HT1080 (cell line): ENCODE measurements at places on chromosomes 2 and 18. TPM values are rescaled to one million over a fixed set of nuclear protein-coding genes. Genes with fewer than 3 reads are reported as not detected.

Gene MYL12A
- 521 and 591 TPM in 2 replicates for total RNA-seq

Gene PRKAG3
- not detected in 2 replicates for total RNA-seq

Gene RPRM
- not detected in 2 replicates for total RNA-seq

Gene SCG2
- total RNA-seq = 4.6 and 8.2 TPM in 2 replicates

Gene C18orf54
- 7.7 and 8.2 TPM in 2 replicates for total RNA-seq

Gene FAM110C
- total RNA-seq = 0.02 TPM in 1 of 2 replicates, not detected in the other

Gene KCNK3
- not detected in 2 replicates for total RNA-seq

Gene CASP10
- 1.5 and 2.0 TPM in 2 replicates for total RNA-seq

Gene GAD1
- 2.4 and 3.7 TPM in 2 replicates for total RNA-seq

Gene NOSTRIN
- not detected in 2 replicates for total RNA-seq

Gene OTOS
- total RNA-seq = not detected in 2 replicates

Gene PTPN4
- 12.9 and 13.3 TPM in 2 replicates for total RNA-seq

Gene SFTPB
- not detected in 2 replicates for total RNA-seq

Gene ANKRD29
- total RNA-seq = not detected in 2 replicates

Gene HMSD
- total RNA-seq = not detected in 2 replicates

Gene RGPD4
- not detected in 2 replicates for total RNA-seq

Gene SAG
- not detected in 2 replicates for total RNA-seq

Gene SCN9A
- total RNA-seq = 1.1 and 1.8 TPM in 2 replicates

Gene GALNT3
- 0.50 TPM in 1 of 2 replicates, not detected in the other for total RNA-seq

Gene CERKL
- total RNA-seq = 0.03 TPM in 1 of 2 replicates, not detected in the other

Gene KCNS3
- 8.8 and 9.9 TPM in 2 replicates for total RNA-seq

Gene PFN4
- 0.42 TPM in 1 of 2 replicates, not detected in the other for total RNA-seq

Gene FLACC1
- 0.53 and 1.9 TPM in 2 replicates for total RNA-seq
